HuH-7 (cell line): ENCODE measurements at places on chromosomes 16 and 17.
A peak's percentile ranks its signal among the peaks of the same experiment; 100 is the strongest.

DNA sequence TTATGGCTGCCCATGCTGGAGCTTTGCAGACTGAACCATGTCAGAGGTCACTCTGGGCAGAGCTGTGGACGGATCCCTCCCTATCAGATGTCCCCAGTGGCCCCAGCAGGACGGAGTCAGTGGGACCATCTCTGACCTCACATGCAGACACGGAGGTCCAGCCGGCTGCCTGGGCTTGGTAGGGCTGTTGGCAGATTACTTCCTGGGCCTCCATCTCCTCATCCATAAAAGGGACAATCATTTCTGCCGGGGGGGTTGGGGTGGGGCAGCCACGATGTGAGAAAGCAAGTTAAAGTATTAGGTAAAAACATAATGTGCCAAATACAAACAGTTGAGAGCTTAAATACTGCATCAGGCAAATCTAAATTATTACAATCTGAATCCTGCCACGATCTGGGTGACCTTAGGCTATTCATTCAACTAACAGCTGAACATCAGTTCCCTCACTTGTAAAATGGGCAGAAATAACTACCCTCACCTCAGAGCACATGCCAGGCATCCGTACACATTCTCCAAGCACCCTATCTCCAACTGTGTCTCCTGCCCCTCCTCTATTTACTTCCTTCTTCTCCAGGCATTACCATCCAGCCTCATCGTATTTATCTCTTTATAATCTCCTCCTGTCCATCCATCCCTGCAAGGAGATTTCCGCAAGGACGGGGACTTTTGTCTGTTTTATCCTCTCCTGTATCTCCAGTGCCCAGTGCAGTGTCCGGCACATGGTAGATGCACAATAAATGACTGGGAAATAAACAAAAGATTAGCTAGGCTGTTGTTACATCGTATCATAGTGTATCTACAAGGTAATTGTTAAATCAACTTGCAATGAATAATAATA is 192.3 kb upstream of the FOXF1 start:
- no peak for DNase-seq

GRCh38 chr17:17792551-17793377 is 44.0 kb downstream of the SREBF1 start:
- DNase-seq, result no peak

GRCh38 chr17:6090253-6090652 is 20.1 kb downstream of the WSCD1 start:
- no peak for DNase-seq

- DNase-seq, result peak; percentile 50
These were observed 2.1 kb upstream of the C17orf78 start for GRCh38 chr17:37373530-37374159.

- no peak for DNase-seq
These were observed 11.2 kb downstream of the TADA2A start for GRCh38 chr17:37417852-37418251.

- DNase-seq, result no peak
These were observed 2.9 kb upstream of the ANKRD40 start for GRCh38 chr17:50710650-50711049.

DNA sequence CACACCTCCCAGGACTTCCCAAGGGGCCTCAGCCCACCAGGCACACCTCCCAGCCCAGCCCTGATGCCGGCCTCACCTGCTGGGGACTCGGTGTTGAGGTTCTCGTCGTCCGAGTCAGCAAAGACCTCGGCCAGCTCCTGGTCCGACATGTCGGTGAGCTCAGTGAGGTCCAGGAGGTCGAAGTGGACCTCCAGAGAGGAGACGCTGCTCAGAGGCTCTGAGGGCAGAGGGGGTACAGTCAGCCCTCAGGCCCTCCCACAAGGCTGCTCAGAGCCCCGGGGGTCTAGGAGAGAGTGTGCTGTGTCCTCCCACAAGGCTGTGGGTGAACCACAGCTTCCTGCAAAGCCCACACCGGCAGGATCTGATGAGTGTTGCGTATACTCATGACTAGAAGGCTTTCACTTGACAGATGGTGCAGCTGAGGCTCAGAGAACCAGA is 10.5 kb downstream of the DBNDD1 start:
- no peak for DNase-seq

- no peak for DNase-seq
These were observed 117.7 kb downstream of the WSCD1 start for GRCh38 chr17:6187836-6188235.

DNA sequence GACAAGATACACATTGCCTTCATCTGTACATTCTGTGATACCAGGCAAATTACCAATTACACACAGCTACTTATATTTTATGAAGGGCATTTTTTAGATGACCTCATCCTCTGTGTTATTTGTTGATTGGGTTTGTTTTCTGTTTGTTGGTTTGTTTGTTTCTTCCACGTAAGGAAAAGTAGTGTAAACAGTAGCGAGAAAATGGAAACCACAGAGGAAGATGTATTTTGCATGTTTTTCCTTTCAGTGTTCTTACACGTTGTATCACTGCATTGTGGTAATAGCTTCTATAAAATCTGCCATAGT is 12.9 kb downstream of the C17orf58 start:
- no peak for DNase-seq

DNA sequence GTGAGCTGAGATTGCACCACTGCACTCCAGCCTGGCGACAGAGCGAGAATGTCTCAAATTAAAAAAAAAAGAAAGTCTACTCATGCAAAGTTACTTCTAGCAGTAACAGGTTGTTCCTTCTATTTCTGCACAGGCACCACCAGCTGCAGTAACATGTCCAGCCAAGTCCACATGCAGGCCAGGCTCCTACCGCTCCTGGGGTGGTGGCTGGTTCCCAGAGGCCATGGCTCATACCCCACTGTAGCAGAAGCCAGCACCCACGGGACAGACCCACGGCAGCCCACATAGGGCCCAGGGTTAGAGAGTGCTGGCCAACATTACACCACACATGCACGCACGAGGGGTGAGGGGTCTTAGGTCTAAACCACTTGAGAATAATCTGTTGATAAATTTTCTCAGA is 26.7 kb upstream of the TRAP1 start:
- DNase-seq, result no peak

- DNase-seq, result no peak
These were observed 11.6 kb upstream of the MFAP4 start for GRCh38 chr17:19398301-19399181.

- DNase-seq, result no peak
These were observed 75.9 kb upstream of the TNRC6C start for GRCh38 chr17:77882481-77883212.

DNA sequence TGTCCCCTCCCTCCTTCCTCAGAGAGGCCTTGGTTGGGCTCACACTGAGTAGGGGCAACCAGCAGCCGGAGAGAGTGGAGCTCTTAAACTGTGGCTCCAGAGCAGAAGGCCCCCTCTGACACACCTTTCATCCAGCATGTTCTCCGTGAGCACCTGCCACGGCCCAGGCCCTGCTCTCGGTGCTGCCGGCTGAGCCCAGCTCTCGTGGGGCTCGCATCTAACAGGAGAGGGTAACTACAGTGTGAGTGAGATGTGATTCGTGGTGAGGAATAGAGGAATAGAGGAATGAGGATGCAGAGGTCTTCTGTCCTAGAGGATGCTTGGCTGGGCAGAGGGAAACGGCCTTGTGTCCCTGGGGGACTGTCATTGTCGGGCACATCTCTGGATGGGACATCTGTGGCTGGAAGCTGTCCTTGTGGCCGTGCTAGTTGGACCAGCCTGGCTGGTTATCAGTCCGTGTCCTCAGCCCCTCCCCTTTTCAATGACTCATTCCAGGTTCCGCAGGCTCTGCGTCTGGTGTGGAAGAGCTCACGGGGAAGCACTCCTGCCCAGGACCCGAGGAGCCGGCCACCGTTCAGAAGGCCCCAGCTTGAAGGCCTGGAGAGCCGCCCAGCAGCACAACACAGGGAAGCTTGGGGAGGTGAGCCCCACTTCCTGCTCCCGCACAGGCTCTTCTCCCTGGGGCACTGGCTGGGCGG is 11.9 kb upstream of the DNASE1 start:
- no peak for DNase-seq

- no peak for DNase-seq
These were observed 57.7 kb downstream of the GTF3C1 start for GRCh38 chr16:27491894-27492587.

DNA sequence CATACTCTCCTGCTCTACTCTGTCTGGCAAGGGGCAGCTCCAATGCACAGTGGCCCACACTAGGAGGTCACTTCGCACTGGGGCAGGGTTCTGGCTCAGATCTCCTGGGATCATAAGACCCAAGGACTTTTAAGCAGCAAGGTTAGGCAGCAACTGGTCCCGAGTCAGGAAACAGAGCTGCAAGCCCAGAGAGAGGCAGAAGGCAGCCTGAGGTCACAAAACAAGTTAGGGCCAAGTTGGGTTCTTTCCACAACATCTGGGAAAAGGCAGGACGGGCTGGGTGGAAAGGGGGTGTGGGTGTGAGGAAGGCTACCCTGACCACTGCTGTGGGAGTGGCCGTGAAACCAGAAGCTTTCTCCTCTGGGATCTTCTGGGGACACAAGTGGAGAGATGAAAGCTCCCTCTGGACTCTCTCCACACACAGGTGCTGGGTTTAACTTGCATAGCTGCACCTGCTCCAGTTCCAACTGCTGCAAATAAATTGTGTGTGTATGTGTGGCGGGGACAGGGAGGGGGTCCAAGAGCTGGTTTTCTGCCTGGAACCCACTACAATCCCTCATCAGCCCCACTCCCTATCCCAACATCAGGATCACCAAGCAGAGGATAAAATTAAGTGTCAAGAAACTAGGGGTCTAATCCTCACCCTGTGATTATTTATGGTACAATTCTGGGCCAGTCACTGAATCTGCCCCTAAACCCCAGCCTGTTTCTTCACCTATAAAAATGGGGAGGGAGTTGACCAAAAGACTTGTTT is 8.0 kb upstream of the TSPOAP1 start:
- DNase-seq, result no peak

GRCh38 chr17:5701381-5701780 is 117.1 kb upstream of the NLRP1 start:
- no peak for DNase-seq

DNA sequence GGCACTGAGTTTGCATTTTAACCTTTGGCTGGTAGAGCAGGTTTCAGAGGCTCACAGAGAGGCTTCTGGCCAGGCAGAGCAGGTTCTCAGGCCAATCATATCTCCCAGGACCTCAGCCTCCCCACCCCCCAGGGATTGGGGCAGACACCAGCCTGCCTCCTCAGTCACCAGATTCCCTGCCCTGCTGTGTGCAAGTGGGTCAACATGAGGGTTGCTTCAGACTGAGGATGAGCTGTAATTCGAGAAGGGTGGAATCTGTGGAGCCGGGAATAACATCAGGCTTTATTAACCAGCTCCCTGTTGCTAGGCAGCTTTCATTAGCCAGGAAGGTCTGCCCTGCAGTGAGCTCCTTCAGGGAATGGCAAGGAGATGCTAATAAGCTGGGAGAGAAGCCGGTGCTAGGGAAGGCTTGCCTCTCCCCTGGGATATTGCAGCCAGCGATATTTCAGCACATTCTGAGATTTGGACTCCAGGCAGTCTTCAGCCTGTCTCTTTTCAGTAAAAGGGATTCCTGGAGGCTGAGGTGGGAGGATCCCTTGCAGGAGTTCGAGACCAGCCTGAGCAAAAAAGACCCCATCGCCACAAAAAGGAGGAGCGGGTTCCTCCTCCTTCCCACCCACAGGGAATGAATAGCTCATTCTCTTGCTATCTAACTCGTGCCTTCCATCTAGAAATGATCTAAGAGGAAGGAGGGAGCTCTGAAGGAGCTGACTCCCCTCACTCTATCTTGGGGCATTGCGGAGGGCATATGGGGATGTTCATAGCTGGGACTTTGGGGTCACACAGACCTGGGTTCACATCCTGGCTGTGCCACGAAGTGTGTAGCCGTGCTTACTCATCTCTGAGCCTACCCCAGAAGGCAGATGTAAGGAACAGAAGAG is 10.7 kb downstream of the SGSM2 start:
- peak; percentile 63 for DNase-seq

DNA sequence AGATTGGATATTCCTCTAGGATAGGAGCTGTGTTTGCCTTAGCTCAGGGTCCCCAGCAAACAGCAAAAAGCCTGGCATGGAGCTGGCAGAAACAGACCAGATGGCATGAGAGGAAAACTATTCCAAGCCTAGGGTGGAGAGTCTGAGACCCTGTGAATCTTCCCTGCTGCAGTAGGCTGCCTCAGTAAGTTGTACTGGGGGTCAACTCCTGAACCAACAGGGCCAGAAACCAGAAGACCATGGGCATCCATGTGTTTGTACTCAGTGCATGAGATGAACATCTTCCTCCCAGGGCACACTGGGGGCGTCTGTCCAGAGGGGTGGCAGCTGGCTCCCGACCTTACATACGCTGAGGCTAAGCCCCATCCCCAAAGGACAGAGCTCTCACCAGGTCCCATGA is 214.4 kb downstream of the C16orf78 start:
- DNase-seq, result no peak

DNA sequence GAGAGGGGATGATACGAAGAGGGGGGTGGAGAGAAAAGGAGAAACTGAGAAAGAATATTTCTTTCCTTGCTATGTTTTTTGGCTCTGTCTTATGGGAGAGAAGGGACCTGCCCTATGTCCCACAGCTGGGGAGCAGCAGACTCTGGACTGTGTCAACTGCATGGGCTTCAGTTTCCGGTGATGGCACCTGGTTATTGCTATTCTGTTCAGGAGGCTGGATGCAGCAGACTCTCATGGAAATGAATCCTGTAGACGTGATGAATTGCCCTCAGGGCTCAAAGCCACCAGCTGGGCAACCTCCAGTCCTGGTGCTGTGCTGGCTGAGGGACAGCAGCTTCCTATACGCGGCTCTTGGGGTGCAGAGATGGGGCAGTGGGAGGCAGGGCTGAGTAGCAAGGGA is 121.2 kb downstream of the HAPSTR1 start:
- no peak for DNase-seq

GRCh38 chr17:31787857-31788570 is 71.0 kb downstream of the COPRS start:
- no peak for DNase-seq

- no peak for DNase-seq
These were observed 4.9 kb downstream of the TRIM65 start for GRCh38 chr17:75891605-75892555.

GRCh38 chr17:19268611-19269010 is 31.4 kb downstream of the EPN2 start:
- DNase-seq, result no peak

- no peak for DNase-seq
These were observed 50.2 kb downstream of the WSB1 start for GRCh38 chr17:27343977-27344607.

DNA sequence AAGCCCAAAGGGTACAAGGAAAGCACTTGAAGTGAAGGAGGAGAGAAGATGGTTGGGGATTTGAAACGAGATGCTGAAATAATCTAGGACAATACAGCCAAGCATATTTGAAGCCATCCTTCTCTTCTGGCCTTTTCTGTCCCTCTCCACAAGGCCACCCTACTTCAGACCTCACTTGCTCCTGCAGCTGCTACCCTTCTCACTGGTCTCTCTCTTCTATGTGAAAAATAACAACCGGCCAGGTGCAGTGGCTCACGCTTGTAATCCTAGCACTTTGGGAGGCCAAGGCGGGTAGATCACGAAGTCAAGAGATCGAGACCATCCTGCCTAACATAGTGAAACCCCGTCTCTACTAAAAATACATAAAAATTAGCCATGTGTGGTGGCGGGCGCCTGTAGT is 33.2 kb upstream of the HAPSTR1 start:
- DNase-seq, result no peak
